ENCODE measurements at places on chromosomes 5 and 9. TPM values are rescaled to one million over a fixed set of nuclear protein-coding genes. Genes with fewer than 3 reads are reported as not detected.

C9orf43 gene
- total RNA-seq = not detected

ACOT12 gene
- total RNA-seq = not detected

SLC46A2 gene
- total RNA-seq = not detected

AGXT2 gene
- total RNA-seq = 11.2 TPM
